Smooth muscle cell of trachea (primary cell): ENCODE measurements at places on chromosomes 2 and 18. TPM values are rescaled to one million over a fixed set of nuclear protein-coding genes. Genes with fewer than 3 reads are reported as not detected.

Gene PSD4
- 1.6 and 5.0 TPM in 2 replicates for total RNA-seq

Gene OR6B2
- 0.17 TPM in 1 of 2 replicates, not detected in the other for total RNA-seq

Gene LRRC30
- not detected in 2 replicates for total RNA-seq

Gene LYG2
- total RNA-seq = not detected in 2 replicates

Gene TXNDC2
- under 0.01 TPM in 2 replicates for total RNA-seq

Gene RAD51AP2
- not detected in 2 replicates for total RNA-seq
